GM10248 (cell line): ENCODE measurements at places on chromosomes 11 and 22.

DNA sequence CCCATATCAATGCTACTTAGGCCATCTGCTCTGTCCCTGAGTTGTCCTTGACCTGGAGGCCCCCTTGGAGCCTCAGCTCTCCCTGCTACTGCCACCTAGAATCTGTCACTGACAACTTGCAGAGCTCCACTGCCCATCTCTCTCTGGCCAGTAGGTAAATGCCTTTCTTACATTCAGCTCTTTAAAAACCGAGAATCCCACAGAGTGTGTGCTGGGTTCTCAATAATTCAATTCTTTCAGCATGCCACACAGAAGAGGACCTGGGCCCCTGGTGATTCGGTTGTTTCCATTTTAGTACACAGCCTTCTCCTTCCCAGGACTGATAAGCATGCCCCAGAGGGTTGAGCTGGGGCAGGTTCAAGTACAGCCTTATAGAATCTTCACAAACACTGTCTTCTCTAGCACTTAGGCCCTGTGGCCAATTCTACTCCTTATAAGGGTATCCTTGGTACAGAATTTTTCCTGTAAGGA lies 22.0 kb upstream of the IPO7 start:
- no peak for DNase-seq

DNA sequence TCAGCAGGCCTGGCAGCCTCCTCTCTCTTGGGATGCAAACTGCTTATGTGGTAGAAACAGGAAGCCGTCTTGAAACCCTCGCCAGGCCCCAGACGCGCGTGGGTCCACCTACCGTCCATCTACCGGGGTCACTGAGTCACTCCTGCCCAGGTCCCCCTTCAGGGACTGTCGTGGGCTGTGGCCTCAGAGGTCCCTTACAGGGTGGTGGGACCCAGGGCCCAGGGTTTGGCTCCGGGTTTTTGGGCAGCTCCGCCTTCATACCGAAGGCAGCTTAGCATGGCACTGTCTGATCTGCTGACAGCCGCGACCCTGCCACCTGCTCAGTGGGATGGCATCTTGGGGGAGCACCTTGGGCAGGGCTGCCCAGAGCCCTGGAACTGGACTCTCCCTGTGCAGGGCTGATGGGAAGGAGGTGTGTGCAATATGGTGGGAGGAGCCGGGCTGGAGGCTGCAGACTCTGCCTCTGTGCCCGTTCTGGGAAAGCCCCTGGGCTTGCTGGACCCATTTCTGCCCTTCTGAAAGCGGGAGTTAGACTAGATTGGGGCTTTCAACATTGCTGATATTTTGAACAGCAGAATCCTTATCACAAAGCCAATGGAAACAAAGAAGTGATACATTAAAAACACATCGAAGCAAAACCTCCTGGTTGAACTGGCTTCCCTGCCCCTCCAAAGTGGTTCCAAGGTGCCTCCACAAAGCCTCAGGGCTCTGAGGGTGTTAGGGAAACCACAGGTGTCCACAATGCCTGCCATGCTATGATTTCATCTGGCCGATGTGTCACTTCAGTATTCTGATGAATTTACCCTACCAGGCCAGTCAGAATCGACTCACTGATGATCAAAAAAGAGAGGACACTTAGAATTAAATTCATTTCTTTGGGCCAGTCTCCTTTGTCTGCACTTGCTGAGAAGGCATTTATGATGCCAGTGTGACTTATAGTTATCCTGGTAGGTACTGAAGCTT lies 316.5 kb downstream of the KIRREL3 start:
- DNase-seq, result no peak

GRCh38 chr22:19646383-19646782 lies 67.9 kb upstream of the SEPTIN5 start:
- no peak for DNase-seq

DNA sequence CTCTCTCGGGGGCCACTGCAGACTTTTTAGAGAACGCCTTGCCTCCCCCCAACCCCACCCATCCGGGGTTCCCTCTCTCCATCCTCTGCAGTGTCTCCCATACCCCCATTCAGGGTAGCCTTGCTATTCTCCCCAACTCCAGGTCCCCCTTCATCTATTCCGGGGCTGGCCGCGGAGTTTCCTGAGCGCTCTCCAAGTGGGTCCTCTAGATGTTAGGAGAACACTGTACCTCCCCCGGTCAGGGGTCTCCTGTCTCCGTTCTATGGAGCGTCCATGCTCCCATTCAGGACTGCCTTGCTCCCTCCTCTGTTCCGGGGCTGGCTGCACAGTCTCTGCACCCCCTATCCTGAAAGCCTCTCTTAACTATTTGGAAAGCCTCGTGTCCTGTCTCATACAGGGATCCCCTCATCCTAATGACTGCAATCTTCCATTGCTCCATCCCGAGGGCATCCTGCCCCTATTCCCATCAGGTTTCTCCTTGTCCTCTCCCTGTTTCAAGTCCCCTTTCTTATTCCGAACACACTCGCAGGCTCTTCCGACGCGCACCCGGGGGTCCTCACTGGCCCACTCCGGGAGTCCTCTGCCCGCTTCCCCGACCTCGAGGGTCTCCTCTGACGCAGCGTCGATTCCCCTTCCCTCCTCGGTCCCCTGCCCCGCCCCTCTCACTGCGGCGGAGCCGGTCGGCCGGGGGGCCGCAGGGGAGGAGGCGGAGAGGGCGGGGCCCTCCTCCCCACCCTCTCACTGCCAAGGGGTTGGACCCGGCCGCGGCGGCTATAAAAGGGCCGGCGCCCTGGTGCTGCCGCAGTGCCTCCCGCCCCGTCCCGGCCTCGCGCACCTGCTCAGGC lies at the start of gene NEFH:
NEFH (plus strand) TSS at position 802 of the 845 bp plus-strand sequence. CDS start 45 bp downstream, outside the sequence.
- no peak for DNase-seq

DNA sequence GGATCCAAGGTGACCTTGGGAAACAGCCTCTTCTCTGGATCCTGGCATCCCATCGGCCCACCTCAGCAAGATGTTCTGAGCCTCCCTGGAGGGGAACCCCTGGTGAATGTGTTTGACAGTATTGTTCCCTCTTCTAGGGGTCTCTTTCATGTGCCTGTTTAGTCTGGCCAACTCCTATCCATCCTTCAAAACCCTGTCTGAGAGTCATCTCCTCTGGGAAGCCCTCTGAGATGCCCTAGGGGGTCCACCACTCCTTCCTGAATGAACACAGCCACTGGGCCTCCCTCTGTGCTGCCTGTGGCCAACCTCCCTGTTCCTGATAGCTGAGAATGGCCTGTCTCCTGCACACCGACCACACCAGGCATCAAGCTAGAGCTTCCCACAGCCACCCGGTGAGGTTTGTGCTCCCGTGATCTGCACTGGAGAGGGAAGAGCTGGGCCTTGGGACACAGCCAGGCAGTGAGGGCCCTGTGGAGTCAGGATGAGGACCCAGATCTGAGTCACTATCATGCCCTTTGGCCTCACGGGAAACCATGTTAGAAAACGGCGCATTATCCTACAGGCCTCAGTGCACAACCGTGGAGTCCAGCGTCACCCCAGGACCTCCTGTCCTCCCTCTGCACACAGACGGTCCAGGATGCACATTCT lies 8.8 kb downstream of the WNT7B start:
- DNase-seq, result no peak

DNA sequence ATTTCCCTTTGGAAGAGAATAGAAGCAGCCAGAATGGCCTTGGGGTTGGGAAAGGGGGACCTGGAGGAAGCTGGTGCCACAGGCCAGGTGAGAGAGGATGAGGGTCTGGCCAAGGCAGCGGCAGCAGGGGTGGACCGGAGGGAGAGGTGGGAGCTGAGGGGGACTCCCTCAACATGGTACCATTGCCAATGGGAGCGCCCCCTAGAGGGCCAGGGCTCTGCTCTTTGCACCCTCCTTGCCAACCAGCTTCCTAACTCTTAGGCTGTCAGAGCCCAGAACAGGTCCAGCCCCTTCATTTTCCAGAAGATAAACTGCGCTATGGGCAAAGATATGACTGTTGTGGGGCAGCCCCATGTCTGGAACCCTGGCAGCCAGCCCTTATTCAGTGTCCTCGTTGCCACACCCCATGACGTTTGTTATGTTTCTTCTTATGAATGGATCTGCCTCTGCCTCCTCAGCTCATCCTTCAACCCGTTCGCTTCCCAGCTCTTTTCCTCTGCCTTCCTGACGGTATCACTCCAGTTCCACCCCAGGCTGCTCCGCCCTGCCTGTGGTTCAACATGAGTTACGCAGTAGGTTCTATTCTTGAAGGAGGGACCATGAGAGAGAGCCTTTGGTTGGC lies 185.2 kb downstream of the GRIK4 start:
- DNase-seq, result no peak

- no peak for DNase-seq
Measured at GRCh38 chr11:33259869-33260268, 2.7 kb downstream of the HIPK3 start.

- no peak for DNase-seq
Measured at GRCh38 chr11:33474866-33475265, 217.7 kb downstream of the HIPK3 start.

DNA sequence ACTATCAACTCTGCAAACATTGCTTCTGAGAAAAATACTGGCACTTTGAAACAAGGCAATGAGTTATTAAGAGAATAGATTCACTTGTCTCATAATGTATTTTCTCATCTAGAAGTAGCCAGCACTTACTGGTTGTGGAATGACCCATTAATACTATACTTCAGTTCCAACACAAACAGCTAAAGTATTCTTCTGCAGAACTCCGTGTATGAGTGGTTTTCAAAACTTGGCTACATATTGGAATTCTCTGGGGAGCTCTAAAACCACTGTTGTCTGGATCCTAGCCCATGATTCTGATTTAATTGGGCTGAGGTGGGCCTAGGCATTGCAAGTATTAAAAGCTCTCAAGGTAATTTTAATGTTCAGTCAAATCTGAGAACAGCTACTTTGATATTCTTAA lies 1416.4 kb upstream of the RAG2 start:
- DNase-seq, result no peak

GRCh38 chr22:50728523-50728931 lies 9.5 kb upstream of the ACR start:
- no peak for DNase-seq

DNA sequence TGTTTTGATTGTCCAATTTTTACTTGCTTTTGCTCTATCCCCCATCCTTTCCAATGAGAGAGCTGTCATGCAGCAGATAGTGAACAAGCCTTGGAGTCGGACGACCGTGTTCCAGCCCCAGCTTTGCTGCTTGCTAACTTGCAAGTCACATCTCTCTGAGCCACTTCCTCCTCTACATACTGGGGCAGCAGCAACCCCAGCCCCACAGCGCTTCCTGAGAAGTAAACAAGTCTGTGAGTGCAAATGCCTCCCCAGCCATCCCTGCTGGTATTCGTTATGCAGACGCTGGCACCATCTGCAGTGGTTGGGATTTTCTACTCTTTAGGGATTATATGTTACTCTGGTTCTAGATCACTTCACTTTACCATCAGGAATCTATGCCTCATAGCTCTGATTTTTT lies 35.0 kb downstream of the TPBGL start:
- DNase-seq, result no peak

DNA sequence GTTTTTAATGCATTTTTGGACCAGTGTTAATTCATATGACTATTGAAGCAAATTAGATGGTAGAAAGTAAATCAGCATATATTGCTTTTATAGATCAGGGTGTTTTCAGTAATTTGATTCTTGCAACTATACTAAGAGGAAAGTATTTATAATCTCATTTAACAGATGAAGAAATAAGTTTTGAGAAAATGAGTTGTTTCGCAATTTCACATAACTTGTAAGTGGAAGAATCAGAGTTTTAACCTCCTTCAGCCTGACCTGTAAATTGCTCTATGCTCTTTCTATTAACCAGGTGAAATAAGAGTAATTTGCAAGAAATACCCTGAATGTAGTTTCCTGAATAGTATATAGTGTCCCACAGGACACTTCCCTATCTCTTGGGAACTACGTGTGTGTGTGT lies 1106.8 kb upstream of the RAG2 start:
- DNase-seq, result no peak

DNA sequence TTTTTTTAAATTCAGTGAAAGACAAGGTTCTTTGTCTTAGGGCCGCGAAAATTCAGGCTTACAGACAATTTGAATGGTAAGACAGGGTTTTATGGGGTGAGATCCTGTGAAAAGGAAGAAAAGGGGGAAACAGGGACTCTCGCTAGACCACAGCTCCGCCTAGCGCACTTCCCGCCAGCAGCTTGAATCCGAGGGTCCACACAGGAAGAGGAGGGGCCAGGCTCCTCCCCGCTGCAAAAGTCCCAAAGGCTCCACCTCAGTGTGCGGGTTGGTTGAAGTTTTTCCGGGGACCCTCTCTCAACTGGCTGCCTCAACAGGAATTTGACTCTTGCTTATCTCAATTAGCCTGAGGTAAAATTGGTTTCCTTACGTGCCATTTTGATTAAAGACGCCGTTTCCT lies 950.9 kb upstream of the CNTN5 start:
- no peak for DNase-seq

GRCh38 chr22:34481090-34481489 lies 560.8 kb upstream of the LARGE1 start:
- DNase-seq, result no peak

DNA sequence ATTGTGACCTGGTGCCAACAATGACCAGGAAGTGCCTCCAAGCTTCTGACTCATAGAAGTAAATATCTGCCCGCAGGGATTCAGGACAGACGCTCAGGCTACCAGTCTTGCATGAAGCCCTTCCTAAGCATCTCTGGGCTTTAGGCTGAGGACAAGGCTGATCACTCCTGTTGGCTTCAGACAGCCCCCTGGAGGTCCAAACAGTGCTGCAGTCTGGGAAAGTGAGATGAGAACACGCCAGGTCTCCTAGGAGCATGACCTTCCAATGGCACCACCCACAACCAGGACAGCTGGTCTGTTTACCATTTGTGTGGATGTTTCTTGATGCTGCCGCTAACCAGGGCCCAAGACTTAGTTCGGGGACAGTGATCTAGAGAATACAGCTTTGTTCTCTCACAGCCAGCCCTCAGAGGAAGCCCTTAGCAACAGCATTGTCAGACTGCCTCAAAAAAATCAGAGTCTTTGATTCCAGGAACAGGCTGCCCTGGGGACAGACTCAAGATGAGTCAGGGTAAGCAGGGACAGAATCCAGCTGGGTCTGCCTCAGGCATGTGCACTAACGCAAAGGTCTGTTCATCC lies 111.2 kb downstream of the ZNF280B start:
- peak; percentile 3 for DNase-seq

DNA sequence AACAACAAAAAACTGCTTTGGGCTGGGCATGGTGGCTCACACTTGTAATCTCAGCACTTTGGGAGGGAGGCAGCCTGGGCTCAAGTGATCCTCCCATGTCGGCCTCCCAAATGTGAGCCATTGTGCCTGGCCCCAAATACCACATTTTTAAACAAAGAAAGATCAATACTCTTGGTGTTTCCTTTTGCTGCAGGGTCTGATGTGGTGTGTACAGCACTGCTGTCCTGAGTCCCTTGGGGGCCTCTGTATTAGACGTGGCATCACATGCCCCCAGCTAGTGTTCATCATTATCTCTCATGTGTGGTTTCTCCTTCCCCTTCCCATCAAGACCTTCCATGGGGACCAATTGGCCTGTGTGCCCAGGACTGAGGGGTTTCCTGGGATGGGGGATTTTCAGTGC lies 20.5 kb upstream of the XBP1 start:
- DNase-seq, result no peak

- DNase-seq, result peak; percentile 18
Measured at GRCh38 chr11:73404048-73404447, 27.8 kb downstream of the RELT start.

- DNase-seq, result no peak
Measured at GRCh38 chr11:85869781-85870180, 14.6 kb downstream of the CCDC83 start.
